ENCODE measurements at places on chromosomes 2 and 18.

DNA sequence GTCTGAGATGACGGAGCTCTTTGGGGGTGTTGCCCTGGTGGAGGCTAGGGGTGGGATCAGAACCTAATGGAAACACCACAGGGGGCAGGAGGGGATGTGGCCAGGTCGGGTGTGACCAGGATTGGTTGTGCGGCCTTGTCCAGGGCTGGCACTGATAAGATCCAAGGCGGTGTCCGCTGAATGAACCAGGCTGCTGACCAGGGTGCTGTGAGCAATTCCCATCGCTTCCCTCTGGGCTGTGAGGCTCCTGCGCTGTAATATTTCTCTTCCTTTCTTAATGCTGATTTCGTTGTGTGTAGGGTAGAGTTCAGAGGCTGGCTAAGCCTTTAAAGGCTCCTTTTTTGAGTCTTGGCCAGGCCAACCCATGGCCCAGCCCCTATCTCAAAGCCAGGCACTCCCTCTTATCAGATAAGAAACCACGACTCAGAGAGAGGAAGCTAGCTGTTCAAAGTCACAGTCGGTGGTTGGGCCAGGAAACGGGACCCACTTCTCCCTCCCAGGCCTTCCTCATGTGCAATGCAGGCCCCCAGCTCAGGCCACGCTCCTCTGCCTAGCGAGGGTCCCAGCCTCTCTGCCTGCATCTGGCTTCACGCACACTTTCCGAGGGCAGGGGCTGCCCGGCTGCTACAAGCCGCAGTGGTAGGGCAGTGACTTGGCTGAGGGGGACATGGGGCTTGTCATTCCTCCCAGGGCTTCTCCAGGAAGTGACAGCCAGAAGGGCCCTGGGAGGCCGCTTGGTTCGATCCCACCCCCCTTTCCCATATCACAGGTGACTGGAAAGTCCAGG, 26.0 kb upstream of the FOSL2 start:
- no peak for DNase-seq

GRCh38 chr2:105358593-105358992, 21.3 kb downstream of the C2orf49 start:
- DNase-seq: no peak

DNA sequence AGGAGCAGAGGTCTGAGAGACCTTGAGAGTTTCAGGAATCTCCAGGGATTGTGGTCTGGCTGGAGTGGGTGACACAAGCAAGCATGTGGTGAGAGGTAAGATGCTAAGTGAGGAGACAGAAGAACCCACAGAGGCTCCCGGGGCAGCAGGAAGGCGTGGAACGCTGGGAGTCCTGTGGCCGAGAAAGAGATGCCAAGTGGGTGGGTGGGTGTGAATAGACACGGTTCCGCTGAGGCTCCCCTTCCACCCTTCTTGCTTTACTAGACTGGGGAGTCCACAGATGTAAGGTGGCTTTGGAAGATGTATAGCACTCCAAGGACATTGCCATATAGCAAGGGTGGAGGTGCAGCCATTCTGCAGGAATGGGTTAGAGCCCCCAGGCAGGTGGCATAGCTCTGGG, 4.2 kb downstream of the TEX51 start:
- DNase-seq: no peak

DNA sequence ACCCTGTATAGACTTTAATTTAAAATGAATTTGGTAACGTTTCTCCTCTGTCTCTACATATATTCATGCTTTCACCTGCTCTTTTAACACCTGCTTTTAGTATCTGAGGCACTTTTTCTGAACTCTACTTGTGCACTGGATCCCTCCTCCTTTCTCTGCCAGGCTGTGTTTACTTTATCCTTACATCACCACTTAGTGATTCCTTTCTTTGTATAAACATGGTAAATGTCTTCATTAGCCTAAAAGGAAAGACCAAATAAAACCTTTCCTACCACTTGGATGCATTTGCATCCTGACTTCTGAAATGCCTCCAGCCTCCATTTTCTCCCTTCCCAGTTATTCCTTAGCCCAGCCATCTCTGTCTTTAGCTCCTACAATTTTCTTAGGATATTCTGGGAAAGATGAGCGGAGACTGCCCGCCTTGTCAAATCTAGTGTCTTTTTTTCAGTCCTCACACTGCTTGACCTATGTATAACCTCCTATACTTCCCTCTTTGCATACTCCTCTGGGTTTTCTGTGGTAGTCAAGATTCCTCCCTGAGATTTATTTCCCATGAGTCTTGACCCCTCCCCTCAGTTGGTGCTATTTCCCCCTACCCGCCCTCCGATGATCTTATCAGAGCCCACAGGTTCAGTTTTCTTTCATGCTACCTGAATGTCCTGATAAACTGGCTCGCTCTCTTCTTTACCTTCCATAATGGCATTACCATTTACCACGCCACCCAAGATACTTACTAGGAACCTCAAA, 44.8 kb downstream of the REL start:
- peak; percentile 12 for DNase-seq

GRCh38 chr2:201127570-201127969, 11.6 kb downstream of the CFLAR start:
- DNase-seq: no peak

GRCh38 chr2:237873897-237874551, 14.6 kb downstream of the RAMP1 start:
- DNase-seq: no peak

- DNase-seq: no peak
Observed at GRCh38 chr2:113009622-113010021, 4.4 kb downstream of the IL36A start.

DNA sequence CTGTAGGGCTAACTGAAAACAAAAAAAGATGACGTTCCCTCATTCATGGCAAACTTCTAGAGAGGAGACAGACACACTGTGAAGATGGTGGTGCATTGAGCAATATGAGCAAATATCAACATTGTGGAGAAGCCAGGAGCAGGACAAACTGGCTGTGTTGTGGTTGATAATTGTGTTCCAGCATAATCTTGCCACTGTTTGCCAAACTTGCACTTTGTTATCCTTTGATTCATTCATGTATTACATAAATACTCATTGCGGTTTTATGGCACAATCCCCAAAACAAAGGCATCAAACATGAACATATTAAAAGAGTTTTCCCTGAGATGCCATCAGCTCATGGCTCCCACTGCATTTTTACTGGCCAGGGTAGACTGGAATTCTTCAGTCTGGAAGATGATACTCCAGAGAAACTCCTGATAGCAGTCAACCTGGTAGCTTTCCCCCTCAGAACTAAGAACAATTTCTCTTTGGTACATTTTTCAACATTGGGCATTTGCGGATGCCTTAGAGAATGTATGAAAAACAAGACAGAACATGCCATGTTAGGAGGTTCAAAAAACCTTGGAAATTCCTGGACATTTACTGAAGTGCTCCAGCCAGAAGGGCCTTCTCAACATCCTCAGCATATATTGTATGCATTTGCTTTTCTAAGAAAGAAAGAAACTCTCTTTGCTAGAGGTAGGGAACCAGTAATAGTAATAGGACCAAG, 487.4 kb upstream of the CELF4 start:
- no peak for DNase-seq

DNA sequence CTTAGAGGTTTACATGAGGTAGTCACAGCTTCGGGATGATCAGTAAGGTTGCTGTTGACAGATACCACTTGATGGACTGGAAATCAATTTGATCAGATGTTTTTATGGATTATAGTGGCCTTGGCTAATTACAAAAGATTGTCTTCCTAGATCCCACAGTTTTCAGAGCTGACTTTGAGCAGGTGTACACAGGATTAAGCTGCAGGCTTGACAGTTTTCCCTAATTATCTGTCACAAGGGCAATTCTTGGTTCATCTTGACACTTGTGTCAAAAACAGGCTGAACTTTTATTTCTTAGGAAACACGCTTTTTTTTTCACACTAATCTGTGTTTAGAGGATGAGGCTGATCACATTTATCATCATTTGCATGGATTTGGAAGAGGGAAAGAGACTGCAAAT, 824.0 kb upstream of the PIK3C3 start:
- DNase-seq: no peak

- no peak for DNase-seq
Observed at GRCh38 chr18:55121397-55122170, 162.3 kb upstream of the CCDC68 start.

GRCh38 chr2:219477815-219478214, 20.9 kb upstream of the GMPPA start:
- no peak for DNase-seq

DNA sequence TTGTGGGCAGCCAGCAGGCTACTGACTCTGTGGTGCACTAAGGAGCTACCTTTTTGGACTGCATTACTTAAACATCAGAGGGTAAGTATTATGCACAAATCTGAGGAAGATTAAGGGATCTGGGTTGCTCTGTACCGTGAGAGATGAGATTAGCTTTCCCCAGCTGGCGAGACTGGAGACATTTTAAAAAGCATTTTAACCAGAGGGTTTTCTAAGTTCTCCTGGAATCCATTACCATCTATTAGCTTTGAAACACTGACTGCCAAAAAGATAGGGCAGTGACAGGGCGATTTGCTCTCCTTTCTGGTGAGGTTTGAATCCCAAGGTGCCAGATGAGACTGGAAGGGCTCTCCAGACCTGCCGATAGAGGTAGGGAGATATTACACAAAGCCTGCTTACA, 63.2 kb downstream of the LYPD6 start:
- no peak for DNase-seq

DNA sequence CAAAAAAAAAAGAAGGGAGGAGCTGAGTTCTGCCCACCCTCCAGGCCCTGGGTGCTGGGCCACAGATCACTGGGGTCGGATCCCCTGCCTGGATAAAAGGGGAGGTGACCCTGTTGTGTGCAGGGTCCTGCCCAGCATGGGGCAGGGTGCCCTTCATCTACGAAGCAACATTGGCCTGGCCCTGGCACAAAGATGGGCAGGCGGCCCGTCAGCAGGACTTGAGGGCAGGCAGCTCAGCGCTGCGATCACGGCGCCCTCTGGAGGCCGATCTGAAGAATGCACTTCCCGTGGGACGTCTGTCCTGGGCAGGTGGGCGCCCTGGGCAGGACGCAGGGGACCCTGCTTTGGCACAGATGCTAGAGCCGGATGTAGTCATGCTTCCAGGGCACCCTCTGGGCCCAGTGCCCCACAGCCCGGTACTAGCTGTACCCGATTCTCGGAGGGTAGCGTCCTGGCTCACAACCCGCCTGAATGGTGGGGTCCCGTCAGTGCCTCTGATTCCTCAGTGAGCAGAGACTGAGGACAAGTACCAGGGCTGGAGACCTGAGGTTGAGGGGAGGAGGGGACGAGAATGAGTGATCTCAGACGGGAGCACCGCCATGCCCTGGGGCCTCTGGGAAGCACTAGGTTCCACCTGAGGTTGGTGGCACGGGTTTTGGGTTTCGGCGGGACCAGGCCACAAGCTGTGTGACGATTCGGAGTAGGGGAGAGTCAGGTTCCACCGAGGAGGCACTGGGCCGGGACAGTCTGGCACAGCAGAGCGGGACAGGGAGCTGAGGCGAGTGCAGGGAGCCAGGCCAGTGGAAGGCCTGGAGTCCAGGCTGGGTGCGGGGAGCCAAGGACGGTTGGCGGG, 18.0 kb downstream of the ARID5A start:
- no peak for DNase-seq

GRCh38 chr18:54112356-54112755, 112.1 kb downstream of the MBD2 start:
- no peak for DNase-seq

- no peak for DNase-seq
Observed at GRCh38 chr2:239266779-239267287, 134.0 kb downstream of the HDAC4 start.

GRCh38 chr2:146477383-146477782, 1367.4 kb upstream of the ACVR2A start:
- no peak for DNase-seq

- DNase-seq: no peak
Observed at GRCh38 chr18:45519411-45520280, 95.6 kb upstream of the SLC14A2 start.

DNA sequence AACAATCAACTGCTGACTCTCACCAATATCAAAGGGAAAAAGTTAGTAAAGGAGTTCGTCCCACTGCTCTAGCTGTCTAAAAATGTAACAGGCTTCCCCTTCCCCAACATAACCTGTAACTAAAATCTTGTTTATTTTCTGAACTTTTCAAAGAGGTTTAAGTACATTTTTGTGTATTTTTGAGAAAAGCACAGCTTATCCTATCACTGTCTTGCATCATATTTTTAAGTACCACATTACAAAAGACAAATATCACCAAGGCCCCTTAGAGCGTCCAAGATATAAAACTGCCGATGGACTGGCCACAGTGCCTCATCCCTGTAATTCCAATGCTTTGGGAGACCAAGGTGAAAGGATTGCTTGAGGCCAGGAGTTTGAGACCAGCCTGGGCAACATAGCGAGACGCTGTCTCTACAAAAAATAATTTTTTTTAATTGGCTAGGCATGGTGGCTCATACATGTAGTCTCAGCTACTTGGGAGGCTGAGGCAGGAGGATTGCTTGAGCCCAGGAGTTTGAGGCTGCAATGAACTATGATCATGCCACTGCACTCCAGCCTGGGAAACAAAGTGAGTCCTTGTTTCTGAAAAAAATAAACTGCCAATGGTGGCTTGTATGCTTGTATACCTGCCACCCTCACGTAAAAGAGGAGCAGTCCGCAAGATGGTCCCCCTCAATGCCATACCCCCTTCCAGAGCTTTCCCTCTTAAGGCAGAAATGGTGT, 21.2 kb upstream of the LAPTM4A start:
- no peak for DNase-seq

GRCh38 chr2:227862227-227862740, 9.1 kb upstream of the DAW1 start:
- DNase-seq: no peak

DNA sequence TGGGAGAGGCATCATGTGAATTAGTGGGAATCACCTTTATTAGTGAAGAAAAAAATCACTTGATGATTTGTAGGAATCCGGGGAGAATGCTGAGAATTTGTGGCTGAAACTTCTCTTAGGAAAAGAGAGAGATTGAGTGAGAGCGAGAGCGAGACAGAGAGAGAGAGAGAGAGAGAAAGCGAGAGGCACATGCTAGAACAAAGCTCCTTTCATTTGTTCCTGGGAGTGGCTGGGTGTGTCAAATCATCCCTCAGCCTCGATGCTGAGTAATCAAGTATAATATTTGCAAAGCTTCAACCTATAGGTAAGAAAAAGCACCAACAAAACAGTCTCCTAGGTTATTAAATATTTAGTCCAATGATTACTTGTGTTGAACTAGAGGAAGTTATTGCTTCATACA, 4.4 kb upstream of the SERPINB5 start:
- no peak for DNase-seq

DNA sequence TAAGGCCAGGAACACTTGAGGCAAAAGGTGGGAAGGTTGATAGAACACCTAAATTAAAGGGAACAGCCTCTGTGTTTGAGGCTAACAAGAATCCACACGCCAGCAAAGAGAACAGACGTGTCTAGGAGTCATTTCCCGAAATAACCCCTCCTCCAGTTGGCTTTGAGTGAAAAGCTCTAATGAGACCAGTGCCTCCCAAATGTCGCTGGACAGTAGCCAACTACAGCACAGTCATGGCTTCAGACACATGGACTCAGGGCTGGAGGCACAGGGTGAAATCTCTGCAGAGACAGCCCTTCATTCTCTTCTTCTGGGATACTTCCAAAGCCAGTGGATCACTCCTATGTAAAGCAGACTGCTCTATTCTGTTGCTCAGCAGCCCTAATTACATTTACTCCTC, 49.6 kb downstream of the SOWAHC start:
- no peak for DNase-seq
